ENCODE measurements at places on chromosomes 4 and X.

DNA sequence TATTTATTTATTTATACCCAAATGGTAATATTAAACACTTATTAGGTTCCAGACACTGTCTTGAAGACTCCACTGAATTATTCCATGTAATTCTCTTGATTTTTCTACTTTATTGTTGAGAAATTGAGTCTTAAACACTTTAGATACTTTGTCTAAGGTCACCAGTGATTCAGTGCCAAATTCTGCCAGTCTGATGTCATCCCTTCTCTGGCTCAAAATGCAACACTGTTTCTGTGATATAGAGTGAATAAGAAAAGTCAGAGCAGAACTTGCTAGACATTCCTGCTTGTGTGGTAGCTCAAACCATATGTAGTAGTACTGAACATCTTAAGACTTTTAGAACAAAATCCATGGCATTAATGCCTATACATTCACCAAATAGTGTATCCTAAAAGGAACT lies 164.3 kb downstream of the GABRB1 start:
- no peak for ATAC-seq

GRCh38 chr4:76787898-76788297 lies 110.0 kb downstream of the SOWAHB start:
- no peak for ATAC-seq

GRCh38 chrX:40079572-40079971 lies 18.2 kb downstream of the BCOR start:
- no peak for ATAC-seq

DNA sequence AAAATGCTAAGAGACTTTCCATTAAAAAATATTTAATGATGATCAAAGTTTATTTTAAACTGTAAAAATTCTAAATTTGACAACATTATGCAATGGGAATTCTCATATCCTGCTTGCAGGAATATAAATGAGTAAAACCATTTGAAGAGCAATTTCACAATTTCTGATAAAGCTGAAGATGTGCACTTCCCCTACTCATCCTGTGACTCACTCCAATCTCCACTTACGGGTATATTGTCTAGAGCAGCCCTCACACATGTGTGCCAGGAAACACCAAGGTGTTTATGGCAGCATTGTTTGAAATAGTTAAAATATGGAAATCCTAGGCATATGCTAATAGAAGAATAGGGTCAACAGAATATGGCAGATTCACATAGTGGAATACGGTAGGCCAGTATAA lies 158.4 kb downstream of the PDHA2 start:
- ATAC-seq, result no peak

- no peak for ATAC-seq
Measured at GRCh38 chr4:36773467-36773866, 471.1 kb upstream of the NWD2 start.

DNA sequence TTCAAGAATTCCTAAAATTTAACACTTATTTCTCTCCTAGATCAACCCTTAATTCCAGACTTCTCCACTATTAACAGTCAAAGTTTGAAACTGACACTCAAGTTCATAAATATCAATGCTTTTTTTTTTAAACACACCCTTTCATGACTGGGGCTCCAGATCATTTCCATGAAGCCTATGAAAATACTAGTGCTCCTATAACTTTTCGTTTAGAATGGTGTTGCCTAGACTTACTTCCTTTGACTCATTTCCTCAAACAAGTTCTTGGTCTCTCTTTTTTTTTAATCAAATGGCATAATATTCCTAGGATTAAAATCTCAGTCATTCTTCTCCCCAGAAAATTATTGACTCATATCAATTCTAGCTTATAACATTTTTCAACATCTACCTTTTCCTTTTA lies 13.1 kb downstream of the ZMAT1 start:
- ATAC-seq, result no peak

DNA sequence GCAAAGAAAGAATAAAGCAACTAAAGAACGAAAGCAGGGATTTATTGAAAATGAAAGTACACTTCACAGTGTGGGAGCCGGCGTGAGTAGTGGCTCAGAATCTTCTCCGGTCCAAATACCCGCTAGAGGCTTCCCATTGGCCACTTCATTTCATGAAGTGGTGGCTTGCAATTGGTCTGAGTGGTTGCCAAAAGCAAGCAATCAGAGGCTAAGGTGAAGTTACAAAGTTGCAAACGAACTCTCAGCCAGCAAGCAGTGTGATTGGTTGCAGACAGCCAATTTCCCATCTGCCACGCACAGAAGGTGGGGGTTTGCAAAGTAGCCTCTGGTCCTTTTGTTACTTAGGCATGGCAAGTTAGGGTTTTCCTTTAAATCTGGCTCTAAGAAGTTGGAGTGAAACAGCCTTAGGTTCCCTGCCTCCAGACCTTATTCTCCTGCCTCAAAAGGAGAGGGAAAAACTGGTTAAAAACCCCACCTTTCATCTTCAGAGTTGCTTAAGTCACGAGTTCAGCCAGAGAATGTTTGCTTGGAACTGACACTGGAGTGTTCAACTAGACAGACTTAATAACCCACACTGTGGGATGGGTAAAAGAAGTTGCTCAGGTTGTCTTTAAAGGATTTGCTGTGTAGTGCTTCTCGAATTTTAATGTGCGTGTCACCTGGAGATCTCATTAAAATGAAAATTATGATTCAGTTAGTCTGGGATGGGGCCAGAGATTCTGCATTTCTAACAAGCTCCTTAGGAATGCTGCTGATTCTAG lies 6.9 kb upstream of the CLOCK start:
- no peak for ATAC-seq

- peak; percentile 72 for ATAC-seq
Measured at GRCh38 chrX:17597836-17598439, 139.4 kb upstream of the SCML1 start.

- no peak for ATAC-seq
Measured at GRCh38 chr4:25788703-25789238, 74.0 kb downstream of the SEL1L3 start.

DNA sequence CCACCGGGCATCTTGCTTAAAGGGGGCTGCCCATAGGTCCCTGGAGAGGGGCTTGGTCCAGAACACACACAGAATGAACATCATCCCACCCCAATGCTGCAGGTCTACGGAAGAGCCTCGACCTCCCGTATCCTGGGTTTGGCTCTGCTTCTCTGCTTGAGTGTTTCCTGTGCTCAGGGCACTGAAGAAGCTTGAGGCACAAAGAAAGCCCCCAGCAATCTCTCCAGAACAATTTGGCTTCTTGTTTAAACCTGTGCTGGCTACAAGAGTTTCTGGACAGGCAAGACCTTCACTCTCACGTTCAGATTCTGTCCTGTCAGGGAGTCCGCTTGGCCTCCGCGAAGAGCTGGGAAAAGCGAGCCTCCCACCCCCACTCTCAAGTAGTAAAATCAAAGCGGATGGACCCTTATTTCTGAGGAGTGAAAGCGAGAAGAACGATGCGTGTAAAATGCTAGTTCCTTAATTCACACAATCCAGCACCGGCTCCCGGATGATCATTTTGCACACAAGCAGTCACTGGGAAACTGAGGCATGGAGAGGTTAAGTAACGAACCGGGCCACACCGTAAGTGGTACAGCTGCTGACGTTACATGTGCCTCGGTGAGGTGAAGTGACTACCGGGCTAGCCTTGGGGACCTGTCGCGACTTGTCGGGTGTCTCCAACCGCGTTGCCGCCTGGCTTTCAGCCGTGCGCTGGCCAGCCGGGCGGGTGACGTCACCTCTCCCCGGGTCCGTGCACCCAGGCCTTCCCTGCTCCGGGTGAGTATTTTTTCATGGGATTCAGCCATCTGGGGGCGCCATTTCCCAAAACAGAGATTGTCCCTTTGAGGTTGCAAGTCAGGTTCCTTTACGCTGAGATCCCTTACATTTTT lies 3.1 kb upstream of the SFRP2 start:
- ATAC-seq, result peak; percentile 70

DNA sequence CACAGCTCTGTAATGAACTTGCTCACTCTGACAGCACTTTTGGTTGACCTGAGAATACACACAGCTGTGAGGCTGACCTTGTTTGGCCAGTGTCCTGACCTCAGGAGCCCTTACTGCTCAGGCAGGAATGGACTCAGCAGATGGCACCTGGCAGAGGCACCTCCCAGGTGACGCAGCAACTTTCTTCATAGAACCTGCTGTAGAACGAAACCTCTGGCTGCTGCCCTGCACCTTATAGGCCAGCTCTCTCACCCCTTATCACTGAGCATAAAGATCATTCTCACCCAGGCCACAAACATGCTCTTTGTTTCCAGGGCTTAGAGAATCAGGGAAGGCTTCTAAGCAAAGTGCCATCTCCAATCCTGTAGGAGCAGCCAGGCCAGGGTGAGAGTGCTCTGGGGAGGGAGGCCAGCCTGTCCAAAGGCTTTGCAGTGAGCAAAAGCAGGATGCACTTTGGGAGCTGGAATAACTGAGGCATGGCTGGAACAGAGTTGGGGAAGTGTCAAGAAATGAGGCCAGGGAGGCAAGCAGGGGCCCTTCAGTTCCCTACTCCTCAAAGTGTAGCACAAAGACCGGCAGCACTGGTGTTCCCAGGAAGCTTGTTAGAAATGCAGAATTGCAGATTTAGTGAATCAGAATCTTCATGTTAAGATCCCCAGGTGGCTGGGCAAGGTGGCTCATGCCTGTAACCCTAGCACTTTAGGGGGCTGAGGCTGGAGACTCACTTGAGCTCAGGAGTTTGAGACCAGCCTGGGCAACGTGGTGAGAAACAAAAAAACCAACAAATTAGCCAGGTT lies 13.3 kb upstream of the CENPU start:
- ATAC-seq, result peak; percentile 4

DNA sequence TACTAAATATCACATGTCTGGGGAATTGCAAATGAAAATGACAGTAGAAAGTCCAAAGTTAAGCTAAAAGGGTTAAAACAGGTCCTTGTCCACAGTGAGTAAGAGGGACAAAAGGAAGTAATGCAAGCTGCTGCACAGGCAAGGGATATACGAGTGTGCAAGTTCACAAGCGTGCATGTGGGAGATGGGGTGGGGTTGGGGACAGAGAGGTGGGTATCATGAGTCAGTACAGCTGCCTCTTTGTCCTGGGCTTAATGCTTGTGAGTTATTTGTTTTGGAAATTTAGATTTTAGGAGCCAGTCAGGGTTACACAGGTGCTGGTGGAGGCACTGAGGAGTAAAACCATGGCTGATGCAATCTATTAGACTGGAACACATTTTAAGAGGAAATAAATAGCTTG lies 3.3 kb upstream of the GPRASP2 start:
- no peak for ATAC-seq

- ATAC-seq, result no peak
Measured at GRCh38 chr4:52780206-52780605, 29.0 kb upstream of the ERVMER34-1 start.

GRCh38 chr4:5615496-5616075 lies 92.8 kb downstream of the EVC2 start:
- ATAC-seq, result no peak

DNA sequence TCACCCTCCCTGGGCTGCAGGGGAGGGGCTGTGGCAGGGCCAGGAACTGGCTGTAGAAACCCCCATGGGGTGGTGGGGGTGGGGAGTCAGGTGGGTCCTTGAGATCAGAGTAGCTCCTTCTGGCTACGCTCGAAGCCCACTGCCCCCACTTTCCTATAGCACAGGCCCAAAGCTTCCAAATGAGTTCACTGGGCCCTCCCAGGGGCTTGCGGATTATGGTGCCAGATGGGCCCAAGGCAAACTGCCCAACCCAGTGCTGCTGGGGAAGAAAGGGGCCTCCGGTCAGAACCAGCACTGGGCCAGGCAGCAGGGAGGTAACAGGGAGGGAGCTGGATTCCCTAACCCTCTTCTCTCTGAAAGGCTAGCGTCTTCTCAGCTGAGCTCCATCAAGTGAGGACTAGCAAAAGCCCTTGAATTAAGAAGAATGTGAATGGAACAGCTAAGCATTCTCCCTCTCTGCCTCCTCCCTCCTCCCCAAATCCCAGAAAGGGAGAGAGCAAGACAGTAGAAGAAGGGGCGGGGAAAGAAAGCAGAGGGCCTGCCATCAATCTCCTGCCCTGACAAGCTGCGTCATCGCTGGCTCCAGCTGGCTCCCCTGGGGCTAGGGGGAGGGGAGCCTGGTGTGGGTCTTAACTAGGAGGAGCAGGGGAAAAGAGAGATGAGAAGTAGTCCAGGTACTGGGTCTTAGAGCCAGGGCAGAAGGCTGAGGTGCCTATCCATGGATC lies 34.7 kb downstream of the FRMPD3 start:
- no peak for ATAC-seq

DNA sequence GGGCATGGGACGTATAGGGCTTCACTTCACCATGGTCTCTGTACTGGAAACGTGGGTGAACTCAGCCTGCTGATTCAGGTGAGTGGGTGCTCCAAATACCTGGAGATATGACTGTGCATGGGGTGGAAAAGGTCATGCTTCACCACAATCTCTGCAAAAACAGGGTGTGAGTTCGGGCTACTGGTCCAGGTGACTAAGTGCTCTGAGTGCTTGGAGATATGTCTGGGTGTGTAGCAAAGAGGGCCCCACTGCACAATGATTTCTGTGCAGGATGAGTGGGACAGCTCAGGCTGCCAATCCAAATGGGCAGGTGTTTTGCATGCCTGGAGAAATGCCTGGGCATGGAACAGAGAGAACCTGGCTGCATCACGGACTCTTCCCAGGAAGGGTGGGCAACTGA lies 11.2 kb upstream of the CPXCR1 start:
- ATAC-seq, result no peak

DNA sequence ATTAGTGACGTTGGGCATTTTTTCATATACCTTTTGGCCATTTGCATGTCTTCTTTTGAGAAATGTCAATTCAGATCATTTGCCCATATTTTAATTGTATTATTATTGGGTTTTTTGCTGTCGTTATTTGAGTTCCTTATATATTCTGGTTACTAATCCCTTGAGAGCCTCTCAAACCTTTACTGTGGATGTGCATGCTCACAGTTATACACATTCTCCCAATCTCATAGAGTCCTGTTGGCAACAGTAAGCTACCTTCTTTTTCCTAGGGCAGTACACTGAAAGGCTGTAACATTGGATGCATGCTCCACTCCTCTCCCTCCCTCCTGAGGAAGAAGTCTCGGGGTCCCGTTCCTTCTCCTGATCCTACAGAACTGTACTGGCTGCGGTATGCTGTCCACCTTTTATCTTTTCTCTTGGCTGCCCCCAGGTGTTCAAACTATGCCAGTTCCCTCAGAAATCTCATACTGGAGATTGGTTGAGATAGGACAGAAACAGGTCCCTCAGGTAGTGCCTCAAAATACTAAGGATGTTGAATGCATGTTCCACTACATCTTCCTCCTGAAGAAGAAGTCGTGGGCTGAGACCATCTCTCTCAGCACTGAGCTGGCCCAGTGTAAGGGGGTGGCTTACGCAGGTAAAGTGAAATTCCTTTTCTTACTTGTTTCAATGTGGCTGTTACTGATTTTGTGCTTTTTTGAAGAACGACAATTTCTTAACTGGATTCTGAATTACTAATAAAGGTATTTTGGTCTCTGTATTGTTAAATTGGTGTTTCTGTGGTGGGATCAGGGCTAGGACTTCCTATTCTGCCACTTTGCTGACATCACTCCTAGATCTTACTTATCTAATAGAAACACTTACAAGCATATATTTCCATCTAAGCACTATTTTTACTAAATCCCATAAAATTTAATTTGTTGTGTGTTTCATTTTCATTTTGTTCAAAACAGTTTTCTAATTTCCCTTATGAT lies 145.4 kb upstream of the HUWE1 start:
- peak; percentile 90 for ATAC-seq

DNA sequence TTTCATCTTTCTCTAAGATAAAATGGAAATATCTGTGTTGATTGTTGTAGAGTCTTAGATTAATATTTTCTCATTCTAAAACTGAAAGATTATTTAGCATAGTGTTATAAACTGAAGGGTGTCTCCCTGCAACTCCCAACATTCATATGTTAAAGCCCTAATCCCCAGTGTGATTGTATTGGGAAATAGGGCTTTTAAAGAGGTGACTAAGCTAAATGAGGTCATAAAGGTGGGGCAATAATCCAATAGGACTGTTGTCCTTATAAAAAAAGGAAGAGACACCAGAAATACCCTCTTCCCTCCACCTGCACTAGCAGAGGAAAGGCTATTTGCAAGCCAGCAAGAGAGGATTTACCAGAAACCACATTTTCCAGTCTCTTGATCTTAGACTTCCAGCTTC lies 1626.4 kb downstream of the C4orf33 start:
- no peak for ATAC-seq
